NCI-H2081 treated with DMSO at 0.1 percent for 48 hours (cell line): ENCODE measurements at places on chromosomes 13 and 19.

- no peak for DNase-seq
Observed at GRCh38 chr19:19151418-19151817, 13.1 kb upstream of the TMEM161A start.

DNA sequence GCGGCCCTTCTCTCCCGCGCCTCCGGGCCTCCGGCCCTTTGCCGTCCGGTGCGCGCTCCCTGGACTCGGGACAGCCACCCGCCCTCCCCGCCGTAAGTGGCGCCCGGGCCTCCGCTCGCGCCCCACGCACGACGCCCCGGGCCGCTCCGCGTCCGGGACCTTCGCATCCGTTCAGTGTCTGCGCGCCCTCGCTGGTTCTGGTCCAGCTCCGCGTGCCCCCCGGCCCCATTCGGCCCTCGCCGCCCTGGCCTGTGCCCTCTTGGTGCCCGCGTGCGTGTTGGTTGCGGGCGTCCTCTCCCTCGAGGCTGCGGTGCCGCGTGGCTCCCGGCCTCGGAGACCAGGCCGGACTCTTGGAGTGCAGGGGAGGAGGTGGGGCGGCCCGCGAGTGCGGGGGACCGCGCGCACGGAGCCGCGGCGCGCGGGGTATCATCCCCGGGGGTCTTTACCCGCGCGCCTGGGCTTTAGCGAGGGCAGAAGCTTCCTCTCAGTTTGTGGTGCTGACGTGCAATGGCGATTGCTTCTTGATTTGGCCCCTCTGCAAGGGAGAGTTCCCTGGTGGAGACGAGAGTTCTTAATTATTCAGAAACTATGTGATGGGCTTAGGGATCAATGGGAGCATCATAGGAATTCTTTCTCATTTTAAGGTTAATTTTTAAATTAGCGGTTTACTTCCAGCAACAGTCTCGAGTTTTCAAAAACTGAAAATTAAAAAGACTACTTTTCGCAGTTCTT, 757 bp downstream of the WASF3 start:
- DNase-seq: no peak

- no peak for DNase-seq
Observed at GRCh38 chr13:98508685-98509084, 68.2 kb downstream of the STK24 start.

DNA sequence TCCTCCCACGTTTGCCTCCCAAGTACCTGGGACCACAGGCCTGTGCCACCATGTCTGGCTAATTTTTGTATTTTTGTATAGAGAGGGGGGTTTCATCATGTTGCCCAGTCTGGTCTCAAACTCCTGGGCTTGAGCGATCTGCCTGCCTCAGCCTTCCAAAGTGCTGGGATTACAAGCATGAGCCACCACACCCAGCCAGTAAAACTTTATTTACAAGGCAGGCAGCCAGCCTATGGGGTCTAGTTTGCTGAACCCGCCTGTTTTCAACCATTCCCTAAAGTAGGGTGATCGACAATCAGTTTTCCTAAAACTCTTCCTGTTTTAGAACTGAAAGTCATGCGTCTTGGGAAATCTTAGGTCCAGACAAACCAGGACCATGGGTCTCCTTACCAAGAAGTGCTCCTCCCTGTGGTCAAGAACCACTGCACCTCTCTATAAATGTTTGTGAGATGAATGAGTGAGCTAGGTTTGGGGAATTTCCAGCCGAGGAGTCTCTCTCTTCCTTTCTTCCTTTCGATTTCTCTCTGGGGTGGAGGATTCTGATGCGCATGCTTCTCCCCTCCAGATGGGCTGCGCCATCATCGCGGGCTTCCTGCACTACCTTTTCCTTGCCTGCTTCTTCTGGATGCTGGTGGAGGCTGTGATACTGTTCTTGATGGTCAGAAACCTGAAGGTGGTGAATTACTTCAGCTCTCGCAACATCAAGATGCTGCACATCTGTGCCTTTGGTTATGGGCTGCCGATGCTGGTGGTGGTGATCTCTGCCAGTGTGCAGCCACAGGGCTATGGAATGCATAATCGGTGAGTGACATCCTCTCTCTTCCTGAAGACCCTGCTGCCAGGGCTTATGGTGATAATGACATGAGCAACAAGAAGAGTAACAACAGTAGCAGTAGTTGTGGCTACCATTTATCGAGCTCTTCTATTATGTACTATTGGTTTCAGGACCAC, 38.7 kb downstream of the ADGRE1 start:
- DNase-seq: no peak

GRCh38 chr13:48874165-48874564, 101.5 kb upstream of the FNDC3A start:
- no peak for DNase-seq

- no peak for DNase-seq
Observed at GRCh38 chr19:39032063-39032918, at the start of gene FBXO27. FBXO27 (minus strand) TSS chr19:39032549; CDS start chr19:39032227, 322 bp downstream.

DNA sequence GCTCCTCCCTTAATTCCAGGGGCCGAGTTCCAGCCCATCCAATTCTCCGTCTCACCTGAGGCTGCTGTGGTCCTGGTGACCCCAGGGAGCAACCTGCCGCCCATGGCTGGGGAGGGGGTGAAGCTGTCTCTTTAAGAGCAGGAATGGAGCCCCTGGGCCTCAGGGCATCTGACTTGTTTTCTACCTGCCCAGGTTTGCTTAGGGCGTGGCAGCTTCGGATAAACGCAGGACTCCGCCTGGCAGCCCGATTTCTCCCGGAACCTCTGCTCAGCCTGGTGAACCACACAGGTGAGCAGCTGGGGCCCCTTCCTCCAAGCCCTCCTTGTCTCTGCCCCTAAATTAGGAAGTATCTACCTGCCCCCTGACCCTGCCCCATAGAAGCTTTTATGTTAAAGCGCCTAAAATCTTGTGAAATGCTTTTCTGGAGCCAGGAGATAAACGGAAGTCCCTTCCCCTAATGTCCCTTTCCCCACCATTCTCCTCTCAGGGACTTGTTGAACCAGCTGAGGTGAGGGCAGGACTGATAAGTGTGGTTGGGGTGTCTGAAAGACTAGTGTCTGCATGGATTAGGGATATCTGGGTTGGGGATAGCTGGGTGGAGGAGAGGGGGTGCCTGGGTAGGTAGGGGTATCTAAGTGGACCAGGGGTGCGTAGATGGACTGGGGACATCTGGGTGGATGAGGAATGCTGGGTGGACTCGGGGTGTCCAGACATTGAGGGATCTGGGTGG, 614 bp downstream of the FXYD3 start:
- no peak for DNase-seq

- no peak for DNase-seq
Observed at GRCh38 chr19:50535672-50536187, 22.0 kb upstream of the ASPDH start.

GRCh38 chr13:111629457-111629856, 309.0 kb downstream of the TEX29 start:
- DNase-seq: no peak

DNA sequence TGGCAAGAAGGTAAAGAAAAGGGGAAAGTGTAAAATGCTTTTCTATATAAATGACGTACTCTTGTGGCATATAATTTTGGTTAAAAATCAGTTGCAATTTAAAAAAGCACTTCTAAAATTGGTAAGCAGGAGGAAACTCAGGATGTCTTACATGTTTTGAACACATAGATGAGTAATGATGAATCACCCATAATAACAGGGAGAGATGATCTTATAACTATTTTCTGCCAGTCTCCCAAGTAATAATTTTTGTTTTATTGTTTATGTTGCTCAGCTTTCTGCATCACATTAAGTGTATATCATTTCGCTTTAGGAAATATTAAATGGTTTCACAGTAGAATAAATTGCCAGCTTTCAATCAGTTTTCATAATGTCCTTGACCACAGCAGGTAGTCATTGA, 1430.7 kb upstream of the PCDH20 start:
- DNase-seq: no peak

DNA sequence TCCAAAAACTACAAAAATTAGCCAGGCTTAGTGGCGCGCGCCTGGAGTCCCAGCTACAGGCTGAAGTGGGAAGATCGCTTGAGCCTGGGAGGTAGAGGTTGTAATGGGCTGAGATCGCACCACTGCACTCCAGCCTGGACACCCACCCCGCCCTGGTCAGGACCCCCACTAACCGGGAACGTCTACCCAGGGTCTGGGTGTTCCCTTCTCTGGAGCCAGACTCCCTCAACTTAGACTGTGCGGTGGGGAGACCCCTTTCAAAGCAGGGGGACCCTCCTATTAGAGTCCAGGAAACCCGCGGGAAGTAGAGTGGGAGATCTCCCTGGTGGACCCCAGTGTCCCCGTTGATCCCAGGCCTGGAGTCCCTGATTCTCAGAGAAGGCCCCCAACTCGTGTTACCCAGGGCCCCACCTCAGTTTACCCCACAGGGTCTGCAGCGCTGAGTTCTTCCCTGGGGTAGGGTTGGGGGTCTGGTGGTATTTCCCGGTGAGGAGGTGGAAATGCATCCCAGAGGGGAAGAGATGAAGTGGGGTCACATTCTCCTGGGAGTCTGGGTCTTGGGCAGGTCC, 6.1 kb upstream of the ARRDC2 start:
- DNase-seq: no peak

DNA sequence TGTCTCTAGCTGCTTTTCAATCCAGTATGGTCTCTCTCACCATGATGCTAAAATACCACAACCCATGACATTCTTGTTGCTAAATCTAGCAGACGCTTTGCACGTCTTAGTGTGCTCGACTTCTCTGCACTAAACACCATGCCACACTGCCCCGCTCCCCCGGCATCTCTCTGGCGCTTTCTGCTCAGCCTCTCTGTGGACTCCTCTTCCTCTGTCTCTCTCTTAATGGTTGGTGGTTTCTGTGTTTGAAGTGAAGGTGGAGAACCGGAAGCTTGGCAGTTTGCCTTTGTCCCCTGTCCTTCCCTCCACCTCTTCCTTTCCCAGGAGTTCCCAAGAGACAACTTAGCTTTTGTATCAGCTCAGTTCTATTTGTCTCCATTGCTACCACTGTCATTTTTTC, 8.8 kb downstream of the ERCC5 start:
- no peak for DNase-seq

GRCh38 chr13:31050486-31051400, 111.0 kb downstream of the HSPH1 start:
- no peak for DNase-seq

- DNase-seq: no peak
Observed at GRCh38 chr13:75945841-75946482, 309.8 kb downstream of the LMO7 start.

DNA sequence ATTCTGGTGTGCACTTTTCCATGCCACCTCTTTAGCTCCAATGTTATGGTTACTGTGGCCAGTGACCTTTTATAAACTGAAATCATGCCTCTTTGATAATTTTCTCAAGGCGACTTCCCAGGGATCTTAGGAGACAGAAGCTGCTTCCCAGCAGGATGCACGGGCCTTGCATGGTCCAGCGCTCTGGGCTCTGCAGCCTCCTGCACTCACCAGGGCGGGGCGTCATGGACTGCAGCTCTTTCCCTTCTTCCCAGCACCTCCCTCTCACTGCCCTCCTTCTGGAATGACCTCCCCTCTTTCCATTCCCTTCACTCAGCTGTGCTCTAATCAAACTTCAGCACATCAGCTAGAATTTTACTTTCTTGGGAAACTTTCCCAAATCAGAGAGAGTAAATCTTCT, 318.3 kb downstream of the IRS2 start:
- no peak for DNase-seq

DNA sequence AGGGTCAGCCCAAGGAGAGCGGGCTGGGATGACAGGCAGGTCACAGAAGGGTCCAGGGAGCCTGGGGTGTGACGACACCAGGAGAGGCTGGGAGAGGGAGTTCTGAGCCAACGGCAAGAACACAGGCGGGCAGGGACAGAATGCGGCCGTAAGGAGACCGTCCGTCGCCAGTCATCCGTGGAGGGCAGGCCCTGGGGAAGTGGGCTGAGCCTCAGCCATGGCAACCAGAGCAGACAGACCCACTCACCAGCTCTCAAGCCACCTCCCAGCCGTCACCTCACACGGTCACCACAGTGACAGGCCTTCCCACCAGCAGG, 3.7 kb upstream of the TMEM86B start:
- DNase-seq: no peak

GRCh38 chr19:1616396-1616795, 11.1 kb upstream of the UQCR11 start:
- DNase-seq: no peak

- no peak for DNase-seq
Observed at GRCh38 chr19:43789029-43789428, 8.3 kb upstream of the KCNN4 start.
